ENCODE measurements at places on chromosomes 16 and 17.

GRCh38 chr16:29994600-29995323, 655 bp downstream of the HIRIP3 start:
- no peak for DNase-seq

DNA sequence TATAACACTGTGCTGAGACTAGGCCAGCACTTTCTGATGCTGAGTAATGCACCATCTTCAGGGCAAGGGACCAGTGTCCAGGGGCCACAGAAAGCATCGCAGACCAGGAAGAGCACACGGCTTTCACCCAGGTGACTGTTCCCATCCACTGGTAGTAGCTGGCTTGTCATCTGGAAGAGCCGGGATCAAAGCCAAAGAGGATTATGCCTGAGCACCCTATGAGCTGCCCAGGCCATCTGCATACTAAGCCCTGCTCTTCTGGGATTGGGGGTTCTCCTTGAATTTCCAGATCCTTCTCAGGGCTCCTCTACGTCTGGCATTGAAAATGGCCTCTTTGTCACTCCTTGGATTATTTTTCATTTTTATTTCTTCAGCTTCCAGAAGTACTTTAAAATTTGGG, 140.7 kb downstream of the IRX3 start:
- DNase-seq, result no peak

GRCh38 chr16:8554881-8555280, 35.4 kb downstream of the TMEM114 start:
- DNase-seq, result no peak

- DNase-seq, result no peak
These were observed 20.5 kb downstream of the AKAP1 start for GRCh38 chr17:57105591-57105990.

- peak; percentile 57 for DNase-seq
These were observed at the start of gene FAM20A for GRCh38 chr17:68600931-68601564. Gene FAM20A (minus strand): TSS chr17:68601367. CDS start chr17:68600666, 701 bp downstream.

DNA sequence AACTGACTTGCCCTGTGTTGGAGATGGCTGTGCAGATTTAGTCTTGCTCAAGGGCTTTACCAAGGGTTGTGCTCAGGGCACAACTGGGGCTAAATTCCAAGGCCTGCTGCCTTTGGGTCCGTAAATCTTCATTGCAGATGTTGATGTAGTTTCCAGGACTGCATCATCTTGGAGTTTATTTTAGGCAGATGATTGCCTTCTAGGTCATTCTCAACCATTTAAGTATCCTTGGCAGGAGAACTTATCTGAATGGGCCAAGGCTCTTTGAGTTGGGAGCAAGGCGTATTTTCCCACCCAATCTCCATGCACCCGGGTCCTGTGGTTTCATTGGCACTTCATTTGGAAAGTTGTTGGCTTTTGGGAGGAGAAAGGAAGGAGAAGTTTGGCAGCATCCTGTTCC, 200.3 kb downstream of the MSI2 start:
- no peak for DNase-seq

DNA sequence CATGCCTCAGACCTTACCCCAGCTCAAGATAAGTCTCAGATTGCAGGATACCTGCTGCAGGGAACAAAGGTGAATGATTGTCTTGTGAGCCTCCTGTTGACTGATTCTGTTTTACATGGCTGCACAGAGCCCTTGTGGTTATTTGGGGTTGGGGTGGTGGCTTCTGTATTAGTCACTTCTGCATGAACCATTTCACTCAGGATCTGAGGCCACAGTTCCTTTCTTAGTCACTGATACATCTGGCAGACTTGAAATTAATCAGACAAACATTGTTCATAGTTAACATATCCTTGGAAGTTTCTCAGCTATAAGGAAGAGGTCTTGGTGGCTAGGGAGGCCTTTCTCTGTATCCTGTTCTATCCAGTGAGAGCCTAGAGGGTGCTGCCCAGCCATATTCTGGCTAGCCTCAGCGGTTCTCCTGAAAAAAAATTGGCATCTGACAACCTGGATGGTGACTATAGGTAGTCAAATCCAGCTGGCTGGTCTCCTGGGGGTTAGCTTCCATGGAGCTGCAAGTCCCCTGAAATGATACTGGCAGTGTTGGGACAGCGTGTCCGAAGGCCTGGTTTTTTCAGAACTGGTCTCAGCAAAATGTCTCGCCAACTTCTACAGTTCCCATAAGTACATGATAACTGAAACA, 8.4 kb upstream of the PLK1 start:
- no peak for DNase-seq

DNA sequence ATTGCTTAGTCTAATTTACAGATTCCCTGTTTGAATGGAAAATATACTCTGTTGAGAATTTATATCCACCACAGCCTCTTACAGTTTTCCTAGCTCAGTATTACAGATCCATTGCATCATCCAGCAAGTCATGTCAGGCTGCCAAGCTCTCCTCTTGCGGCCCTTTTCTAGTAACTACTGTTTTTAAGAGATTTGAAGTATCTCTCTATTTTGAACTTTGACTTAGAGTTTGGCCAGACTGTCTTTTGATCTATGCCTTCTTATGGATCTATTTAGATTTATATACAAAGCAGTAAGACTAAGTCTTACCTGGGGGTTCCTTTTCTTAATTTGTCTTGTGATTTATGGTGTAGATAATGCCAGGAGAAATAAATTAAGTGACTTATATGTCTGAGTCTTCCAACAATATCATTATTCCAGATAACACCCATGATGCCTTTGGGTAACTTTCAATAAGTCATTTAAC, 53.1 kb upstream of the ABCC11 start:
- DNase-seq, result no peak

GRCh38 chr17:40433551-40434415, 9.5 kb upstream of the IGFBP4 start:
- DNase-seq, result no peak

DNA sequence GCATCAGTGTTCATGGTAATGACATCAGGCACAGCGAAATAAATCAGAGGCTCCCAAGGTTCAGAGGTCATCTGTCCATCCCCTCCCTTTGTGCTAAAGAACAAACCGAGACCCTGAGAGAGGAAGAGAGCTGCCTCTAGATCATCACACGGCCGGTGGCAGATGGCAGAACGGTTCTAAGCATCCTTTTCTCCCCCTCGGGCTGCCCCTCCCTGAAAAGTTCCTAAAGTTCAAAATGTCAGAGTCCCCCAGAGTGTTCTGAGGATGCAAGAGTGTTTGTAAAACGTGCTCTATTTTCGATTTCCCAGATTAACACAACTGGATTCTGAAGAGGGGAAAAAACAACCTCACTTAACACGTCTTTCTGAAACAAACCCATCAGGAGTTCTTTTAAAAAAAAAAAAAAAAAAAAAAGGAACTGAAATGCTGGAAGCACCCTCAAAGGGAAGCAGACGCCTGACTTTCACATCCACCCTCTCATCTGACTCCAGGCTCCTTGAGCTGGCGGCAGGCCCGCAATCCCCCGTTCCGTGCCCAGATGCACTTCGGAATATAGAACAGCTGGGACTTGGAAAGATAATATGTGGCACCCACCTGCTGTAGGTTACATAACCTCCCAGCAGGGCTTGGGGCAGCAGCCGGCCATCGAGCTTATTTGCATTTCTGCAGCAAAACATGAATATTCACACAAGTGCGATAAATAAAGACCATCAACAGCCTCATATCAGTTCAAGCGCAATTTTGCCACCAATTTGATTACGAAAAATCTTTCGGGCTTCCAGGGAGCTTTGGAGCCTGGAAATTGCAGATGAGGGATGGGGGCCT, 115.5 kb upstream of the SMURF2 start:
- DNase-seq, result peak; percentile 52

DNA sequence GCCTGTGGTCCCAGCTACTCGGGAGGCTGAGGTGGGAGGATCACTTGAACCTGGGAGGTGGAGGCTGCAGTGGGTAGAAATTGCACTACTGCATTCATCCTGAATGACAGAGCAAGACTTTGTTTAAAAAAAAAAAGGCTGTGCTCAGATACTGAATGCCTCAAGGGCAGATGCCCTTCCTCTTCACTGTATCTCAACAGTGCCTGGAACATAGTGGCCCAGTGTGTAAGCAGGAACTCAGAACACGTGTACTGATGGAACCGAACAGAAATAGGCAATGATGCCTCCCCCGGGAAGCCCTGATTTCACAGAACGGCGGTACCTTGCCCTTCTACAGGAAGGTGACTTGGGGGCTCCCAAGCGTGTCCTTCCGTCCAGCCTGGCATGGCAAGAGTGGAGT, 46.8 kb downstream of the PLXDC1 start:
- DNase-seq, result no peak

- DNase-seq, result no peak
These were observed 89.5 kb downstream of the VAT1L start for GRCh38 chr16:77877712-77878347.

- DNase-seq, result no peak
These were observed 610.3 kb upstream of the CDH5 start for GRCh38 chr16:65756163-65756562.

- no peak for DNase-seq
These were observed 190.9 kb upstream of the CDH5 start for GRCh38 chr16:66175636-66176035.

DNA sequence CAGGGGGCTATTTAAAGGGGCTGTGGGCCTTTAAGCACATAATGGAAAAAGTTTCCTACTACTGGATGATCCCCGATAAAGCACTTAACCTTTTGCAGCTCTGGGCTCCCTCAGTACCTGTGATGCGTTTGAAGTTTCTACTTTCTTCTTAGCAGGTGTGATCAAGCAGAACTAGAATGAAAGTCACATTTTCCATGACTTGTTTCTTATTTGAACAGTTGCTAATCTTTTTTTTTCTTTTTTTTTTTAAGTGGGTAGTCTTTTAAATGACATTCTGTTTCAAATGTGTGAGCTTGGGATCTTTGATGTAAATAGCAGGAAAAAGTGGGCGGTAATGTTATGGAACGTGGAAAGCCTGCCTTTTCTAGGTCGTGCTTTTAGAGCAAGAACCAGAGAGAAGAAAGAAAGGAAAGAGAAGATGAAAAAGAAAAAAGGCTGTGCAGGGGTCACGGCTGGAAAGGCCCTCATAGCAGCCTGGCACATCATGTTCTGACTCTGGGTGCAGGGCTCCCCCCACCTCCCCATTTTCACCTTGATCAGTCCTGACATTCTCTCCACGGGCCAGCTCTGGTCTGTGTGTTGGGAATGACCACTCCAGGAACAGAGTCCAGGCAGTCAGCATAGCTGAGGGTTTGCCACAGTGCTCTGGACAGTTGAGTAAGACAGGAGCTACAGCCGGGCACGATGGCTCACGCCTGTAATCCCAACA, 150.6 kb downstream of the CLEC16A start:
- DNase-seq, result no peak

GRCh38 chr16:16938009-16938408, 532.8 kb downstream of the XYLT1 start:
- no peak for DNase-seq

GRCh38 chr16:84561291-84561690, 56.6 kb downstream of the COTL1 start:
- no peak for DNase-seq

- DNase-seq, result no peak
These were observed 27.8 kb upstream of the GOSR2 start for GRCh38 chr17:46895171-46895570.

GRCh38 chr16:19005561-19006445, 22.1 kb downstream of the TMC7 start:
- DNase-seq, result no peak

GRCh38 chr16:61587526-61587925, 448.7 kb downstream of the CDH8 start:
- no peak for DNase-seq

- no peak for DNase-seq
These were observed 20.3 kb downstream of the RHBDL3 start for GRCh38 chr17:32285746-32286517.

- peak; percentile 63 for DNase-seq
These were observed 56.0 kb downstream of the TNFRSF13B start for GRCh38 chr17:16915752-16916556.

- peak; percentile 18 for DNase-seq
These were observed 2.3 kb downstream of the RAB11FIP4 start for GRCh38 chr17:31393749-31394146.

GRCh38 chr16:17078931-17079631, 391.7 kb downstream of the XYLT1 start:
- DNase-seq, result no peak

- DNase-seq, result no peak
These were observed 38.6 kb upstream of the TOB1 start for GRCh38 chr17:50904518-50905459.

DNA sequence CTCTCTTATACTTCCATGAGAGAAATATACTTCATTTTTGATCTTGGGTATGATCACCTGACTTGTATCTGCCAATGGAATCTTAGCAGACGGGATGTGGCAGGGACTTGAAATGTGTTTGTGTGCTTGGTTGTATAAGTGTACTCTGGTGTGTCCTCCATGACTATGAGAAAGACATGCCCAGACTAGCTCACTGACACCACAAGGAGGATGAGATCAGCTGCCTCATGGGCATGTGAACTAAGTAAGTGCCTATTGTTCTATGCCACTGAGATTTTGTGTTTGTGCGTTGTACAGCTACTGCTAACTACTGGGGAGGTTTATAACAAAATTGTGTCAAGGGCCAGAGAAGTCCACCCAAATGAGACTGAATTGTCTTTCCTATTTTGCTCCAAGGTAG, 402.2 kb upstream of the SALL1 start:
- no peak for DNase-seq

GRCh38 chr17:61285526-61286320, 113.9 kb upstream of the TBX2 start:
- DNase-seq, result no peak

GRCh38 chr16:3190949-3191353, 2.9 kb downstream of the OR1F1 start:
- no peak for DNase-seq

- DNase-seq, result peak; percentile 56
These were observed 17.2 kb upstream of the NSMCE1 start for GRCh38 chr16:27285676-27286196.
